GM12865 (cell line): ENCODE measurements at places on chromosomes 6 and 20.

- no peak for DNase-seq
These were observed 226.0 kb downstream of the BMP7 start for GRCh38 chr20:57040466-57040865.

- no peak for DNase-seq
These were observed 11.4 kb downstream of the DDX27 start for GRCh38 chr20:49230561-49231133.

DNA sequence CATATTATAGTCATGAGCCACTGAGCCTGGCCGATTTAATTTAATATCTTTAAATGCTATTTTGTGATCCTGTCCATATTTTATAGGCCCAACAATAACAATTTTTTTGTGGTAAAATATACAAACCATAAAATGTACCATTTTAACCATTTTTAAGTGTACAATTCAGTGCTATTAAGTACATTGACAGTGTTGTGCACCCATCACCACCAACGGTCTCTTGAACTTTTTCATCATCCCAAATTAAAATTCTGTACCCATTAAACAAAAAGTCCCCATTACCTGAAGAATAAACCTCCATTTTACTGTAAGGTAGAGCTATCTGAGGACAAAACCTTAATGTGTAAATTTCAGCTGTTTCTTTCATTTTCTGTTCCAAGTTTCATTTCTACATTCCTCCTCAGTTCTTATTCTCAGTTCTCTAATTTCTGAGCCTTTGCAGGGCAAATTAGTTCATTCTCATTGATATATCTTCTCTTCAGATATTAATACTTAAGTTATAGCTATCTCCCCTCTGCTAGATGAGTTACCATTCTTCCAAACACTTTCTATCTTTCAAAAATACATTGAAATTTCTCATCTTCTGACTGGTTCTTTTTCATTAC, 10.3 kb downstream of the MTO1 start:
- peak; percentile 71 for DNase-seq

DNA sequence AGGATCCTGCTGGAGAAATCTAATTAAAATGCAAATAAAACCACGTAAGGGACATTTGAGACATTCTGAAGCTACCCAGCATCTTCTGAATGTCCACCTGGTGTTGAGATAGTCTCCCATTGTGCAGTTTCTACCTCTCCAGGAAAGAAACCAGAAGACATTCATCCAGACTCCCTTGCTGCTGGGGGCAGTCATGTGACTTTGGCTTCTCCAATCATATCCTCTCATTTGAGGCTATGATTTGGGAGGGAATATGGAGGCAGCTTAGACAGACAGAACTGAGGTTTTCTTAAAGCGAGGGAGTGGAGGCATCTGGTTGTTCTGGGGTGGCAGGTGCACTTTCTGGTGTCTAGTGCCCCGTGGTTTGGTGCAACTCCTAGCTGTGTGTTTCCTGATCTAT, 315.2 kb upstream of the SULF2 start:
- no peak for DNase-seq

- DNase-seq = no peak
These were observed 243.9 kb upstream of the RUNX2 start for GRCh38 chr6:45084257-45084656.

DNA sequence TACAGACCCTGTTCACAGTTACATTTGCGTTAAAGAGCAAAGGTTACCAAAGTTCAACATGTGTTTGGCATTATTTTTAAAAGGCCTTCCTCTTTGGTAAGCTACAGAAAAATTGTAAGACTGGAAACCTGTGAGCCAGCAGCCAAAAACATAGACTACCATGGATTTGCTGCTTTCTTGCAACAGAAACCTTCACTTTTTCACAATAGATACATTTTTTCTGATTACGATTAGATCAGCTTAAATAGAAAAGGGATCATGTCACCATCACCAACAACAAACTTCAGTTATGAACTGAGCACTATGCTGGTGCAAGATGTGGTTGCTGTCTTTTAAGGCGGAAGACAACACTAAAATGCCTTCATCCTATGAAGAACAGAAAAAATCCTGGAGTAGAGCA, 112.3 kb upstream of the MARCKS start:
- no peak for DNase-seq

DNA sequence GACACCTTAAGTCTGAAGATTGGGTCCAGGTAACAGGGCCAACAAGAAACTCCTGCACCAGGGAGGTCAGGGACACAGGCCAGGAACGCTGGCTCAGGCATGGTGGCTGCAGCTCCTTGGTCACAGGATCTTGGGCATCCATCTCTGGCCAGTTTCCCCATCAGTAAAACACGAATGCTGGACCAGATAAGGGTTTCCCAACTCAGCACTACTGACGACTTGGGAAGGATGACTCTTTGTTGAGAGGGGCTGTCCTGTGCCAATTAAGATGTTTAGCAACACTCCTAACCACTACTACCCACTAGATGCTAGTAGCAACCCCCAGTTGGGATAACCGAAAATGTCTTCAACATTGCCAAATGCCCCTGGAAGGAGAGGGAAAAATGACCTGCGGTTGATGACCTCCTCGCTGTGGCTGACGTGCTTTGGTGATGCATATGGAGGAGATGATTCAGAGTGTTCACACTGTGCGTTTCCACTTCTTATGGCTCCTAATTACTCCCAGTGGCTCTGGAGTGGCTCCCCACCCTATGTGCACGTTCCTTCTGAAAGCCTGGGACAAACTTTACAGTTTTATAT, 261.9 kb downstream of the CDH26 start:
- no peak for DNase-seq

GRCh38 chr6:132084811-132085509, 133.8 kb upstream of the CCN2 start:
- DNase-seq = peak; percentile 62

GRCh38 chr6:166966268-166966667, 9.9 kb upstream of the RNASET2 start:
- no peak for DNase-seq

DNA sequence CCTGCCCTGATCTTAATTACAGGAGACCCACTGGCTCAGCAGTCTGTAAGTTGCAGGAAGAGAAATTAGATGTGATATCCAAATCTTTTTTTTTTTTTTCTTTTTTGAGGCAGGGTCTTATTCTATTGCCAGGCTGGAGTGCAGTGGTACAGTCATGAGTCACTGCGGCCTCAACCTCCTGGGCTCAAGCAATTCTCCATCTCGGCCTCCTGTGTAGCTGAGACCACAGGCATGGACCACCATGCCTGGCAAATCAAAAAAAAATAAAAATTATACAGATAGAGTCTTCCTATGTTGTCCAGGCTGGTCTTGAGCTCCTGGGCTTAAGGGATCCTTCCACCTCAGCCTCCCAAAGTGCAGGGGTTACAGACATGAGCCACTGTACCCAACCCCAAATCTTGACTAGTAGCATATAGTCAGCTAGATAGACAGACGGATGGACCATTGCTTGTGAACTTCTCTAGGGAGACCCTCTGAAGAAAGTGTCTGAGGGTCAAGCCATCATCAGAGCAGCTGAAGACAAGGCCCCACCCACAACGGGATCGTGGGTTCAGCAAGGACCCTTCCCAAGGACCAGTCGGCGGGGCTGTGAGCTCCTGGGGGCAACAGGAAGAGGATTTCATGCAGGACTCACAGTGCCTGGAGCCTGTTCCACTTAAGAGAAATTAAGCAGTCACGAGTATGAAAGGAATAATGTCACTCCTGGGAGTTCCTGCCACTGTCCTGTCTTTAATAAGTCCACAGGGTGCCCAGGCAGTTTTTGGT, 222.7 kb downstream of the ANKRD60 start:
- no peak for DNase-seq

DNA sequence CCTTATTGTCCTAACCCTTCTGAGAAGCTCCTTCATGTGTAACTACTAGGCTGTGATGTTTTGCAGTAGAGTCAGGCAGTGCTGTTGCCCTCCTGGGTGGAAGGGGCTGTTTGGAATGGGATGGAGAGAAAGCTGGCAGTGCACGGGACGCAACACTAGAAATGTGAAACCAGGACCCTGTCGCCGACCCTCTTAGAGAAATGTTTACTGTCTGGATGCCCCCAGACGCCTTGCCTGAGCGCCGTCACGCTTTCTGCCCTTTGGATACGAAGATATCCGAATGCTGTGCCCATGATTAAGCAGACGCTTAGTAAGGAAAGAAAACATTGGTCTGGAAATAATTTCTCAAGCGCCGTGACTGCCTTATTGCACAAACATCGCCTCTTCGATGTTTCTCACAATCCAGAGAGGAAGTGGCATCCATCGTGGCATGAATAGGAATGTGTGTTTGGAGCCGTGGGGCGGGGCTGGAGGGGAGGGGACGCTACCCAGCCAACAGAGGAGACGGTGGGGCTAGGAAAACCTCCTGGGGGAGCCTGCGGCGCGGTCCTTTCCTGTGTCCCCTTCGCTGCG, 661 bp upstream of the PPP1R14C start:
- DNase-seq = no peak
